WTC11 (cell line): ENCODE measurements at places on chromosomes 11 and 22. TPM values are rescaled to one million over a fixed set of nuclear protein-coding genes. Genes with fewer than 3 reads are reported as not detected.

PRR33 gene
- total RNA-seq = not detected in 3 replicates

NELL1 gene
- 1.8 to 2.6 TPM (median 2.4 TPM) in 3 replicates for total RNA-seq

BIRC3 gene
- 0.33 to 0.50 TPM (median 0.39 TPM) in 3 replicates for total RNA-seq

SYT9 gene
- 1.3 to 1.7 TPM (median 1.7 TPM) in 3 replicates for total RNA-seq

ARHGAP20 gene
- total RNA-seq = 0.07 to 0.15 TPM (median 0.07 TPM) in 3 replicates

OR5J2 gene
- not detected in 3 replicates for total RNA-seq

CEND1 gene
- total RNA-seq = 2.0 to 3.1 TPM (median 2.7 TPM) in 3 replicates

GPR152 gene
- not detected in 3 replicates for total RNA-seq

CHKA gene
- 62.6 to 76.1 TPM (median 64.0 TPM) in 3 replicates for total RNA-seq

RPS6KB2 gene
- total RNA-seq = 44.3 to 54.7 TPM (median 50.2 TPM) in 3 replicates

MUC2 gene
- 0.07 to 0.60 TPM (median 0.22 TPM) in 3 replicates for total RNA-seq

DNA sequence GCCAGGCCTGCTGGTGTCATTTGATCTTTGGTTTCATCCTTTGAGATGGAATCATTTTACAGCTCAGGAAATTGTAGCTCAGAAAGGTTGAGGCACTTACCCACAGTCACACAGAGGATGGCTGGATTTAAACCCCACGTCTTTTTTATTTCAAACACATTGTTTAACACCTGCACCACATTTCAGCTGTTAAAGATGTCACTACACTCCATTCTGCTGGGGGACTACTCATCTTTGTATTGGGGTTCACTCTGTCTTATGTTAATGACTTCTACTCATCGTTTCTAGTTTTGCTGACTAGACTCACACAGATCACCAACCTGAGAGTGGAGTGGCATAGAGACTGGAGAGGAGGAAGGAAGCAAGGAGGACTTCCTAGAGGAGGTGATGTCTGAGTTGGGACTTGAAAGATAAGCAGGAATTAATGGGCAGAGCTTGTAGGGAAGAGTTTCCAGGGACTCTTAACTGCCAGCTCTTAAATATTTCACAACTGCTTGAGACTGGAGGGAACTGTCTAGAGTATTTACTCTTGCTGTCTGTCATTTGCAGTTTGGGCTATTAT is 80.0 kb downstream of the TP53I11 start:
- H3K27me3 ChIP-seq = peaks cover 2% of the 10 kb centered on the region; the same call in 1 of the 2 replicates
- no peak for DNase-seq
- no peaks in the 10 kb centered on the region for H3K36me3 ChIP-seq
- H3K4me1 ChIP-seq = peaks cover 11% of the 10 kb centered on the region

DNA sequence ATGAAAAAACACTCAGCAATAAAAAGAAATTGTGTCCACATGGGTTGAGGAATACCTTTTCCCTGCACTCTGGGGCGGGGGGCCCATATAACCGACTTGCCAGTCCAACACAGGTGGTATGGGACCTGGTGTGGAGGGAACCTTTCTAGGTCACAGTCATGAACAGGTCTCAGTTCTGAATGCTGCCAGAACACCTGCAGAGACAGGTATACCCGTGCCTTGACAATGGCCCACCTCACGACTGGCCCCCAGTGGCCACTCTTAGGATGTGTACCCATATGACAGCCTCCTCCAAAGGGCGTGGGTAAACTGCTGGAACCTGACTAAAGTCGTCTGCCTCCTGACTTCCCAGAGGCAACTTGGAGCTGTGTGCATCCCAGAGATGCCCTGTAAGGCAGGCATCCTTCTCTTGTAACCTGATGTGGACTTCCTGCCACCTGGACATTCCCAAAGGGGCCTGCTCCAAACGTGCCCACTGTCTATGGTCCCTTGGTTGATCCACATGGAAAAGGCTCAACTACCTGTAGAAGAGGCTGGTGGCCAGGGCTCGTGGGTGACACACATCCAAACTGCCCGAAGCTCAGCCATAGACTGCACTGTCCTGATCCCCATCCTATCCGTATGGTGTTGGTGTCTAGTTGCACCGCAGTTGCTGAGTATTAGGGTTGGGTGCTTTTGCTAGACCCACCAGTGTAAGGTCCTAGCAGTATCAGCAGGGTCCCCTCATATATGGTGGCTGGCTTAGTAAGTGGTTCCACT is 859.3 kb downstream of the BRD1 start:
- DNase-seq = peak; percentile 75
- no peaks in the 10 kb centered on the region for H3K27me3 ChIP-seq

DNA sequence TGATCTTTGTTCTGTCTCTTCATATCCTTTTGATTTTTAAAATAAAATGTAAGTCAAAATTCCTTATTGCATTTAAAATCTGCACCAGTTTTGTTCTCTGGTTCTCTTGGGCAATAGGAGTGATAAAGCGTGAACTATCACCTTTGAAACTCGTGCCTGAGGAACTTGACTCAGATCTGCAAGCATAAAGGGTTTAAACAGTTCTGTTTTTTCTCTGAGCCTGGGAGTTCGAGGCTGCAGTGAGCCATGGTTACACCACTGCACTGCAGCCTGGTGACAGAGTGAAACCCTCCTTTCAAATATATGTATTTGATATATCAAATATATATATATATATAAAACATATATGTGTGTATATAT is 38.9 kb upstream of the CLMP start:
- no peak overlapping the region for H3K27ac ChIP-seq
- peaks cover 6% of the 10 kb centered on the region for H3K4me1 ChIP-seq
- peaks cover 3% of the 10 kb centered on the region; the same call in 1 of the 2 replicates for H3K27me3 ChIP-seq
- no peak overlapping the region for H3K4me3 ChIP-seq
- H3K36me3 ChIP-seq = no peaks in the 10 kb centered on the region

DNA sequence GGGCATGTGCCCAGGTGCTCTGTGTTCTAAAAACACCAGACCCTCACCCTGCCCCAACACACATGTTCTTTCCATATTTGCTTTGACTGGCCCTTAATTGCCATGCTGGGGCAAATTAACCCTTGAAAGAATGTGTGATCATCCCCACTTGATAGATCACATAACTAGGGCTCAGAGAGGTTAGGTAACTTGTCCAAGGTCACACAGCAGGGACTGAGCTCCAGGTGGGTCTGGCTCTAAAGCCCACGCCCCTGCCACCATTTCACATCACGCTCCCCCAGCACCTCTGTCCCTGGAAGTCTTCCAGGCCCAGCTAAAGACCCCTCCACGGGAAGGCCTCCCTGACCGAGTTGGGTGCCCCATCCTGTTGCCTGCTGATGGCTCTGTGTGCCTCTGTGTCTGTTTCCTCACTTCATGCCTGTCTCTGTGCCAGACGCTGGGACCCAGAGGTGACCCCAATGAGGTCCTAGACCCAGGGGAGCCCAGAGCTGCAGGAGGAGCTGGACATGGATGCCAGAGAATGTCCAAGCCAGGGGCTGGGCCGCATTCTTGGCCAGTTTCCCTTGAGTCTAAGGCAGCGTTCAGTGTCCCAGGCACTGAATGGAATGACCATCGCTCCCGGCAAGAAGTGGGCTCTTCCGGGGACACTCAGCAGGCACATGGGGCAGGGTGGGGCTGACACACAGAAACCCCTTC is 79.7 kb downstream of the MYO7A start:
- H3K36me3 ChIP-seq = no peaks in the 10 kb centered on the region
- no peak overlapping the region for H3K27ac ChIP-seq
- H3K4me3 ChIP-seq = no peak overlapping the region
- peaks cover 4% of the 10 kb centered on the region; the same call in 1 of the 2 replicates for H3K4me1 ChIP-seq
- DNase-seq = no peak

- no peaks in the 10 kb centered on the region for H3K36me3 ChIP-seq
- peaks cover 31% of the 10 kb centered on the region for H3K4me1 ChIP-seq
- peak; percentile 67 for DNase-seq
- peaks cover 8% of the 10 kb centered on the region for H3K27me3 ChIP-seq
Observed at GRCh38 chr11:44556735-44557409, 8.6 kb upstream of the CD82 start.

DNA sequence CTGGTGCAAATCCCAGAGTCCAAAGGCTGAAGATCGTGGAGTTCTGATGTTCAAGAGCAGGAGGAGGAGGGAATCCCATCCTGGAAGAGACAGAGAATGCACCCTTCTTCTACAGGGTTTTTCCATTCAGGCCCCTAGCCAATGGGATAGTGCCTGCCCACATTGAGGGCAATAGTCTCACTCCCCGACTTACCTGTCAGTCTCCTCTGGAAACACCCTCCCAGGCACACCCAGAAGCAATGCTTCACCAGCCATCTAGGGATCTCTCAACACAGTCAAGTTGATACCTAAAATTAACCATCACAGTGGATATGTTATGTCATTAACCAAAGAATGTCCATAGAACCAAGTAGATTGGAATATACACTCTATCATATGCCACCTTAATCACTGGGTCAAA is 72.9 kb downstream of the FAM83F start:
- peaks cover 4% of the 10 kb centered on the region; the same call in 1 of the 2 replicates for H3K4me1 ChIP-seq
- H3K36me3 ChIP-seq = no peaks in the 10 kb centered on the region
- no peaks in the 10 kb centered on the region for H3K27me3 ChIP-seq
- no peak for DNase-seq

- H3K36me3 ChIP-seq = no peaks in the 10 kb centered on the region
- H3K27ac ChIP-seq = no peak overlapping the region
- H3K4me1 ChIP-seq = peaks cover 18% of the 10 kb centered on the region
Observed at GRCh38 chr11:119895981-119896380, 167.0 kb upstream of the NECTIN1 start.

GRCh38 chr11:37812281-37812880 is 1214.3 kb upstream of the RAG2 start:
- H3K4me1 ChIP-seq = no peaks in the 10 kb centered on the region; the same call in 1 of the 2 replicates
- H3K27ac ChIP-seq = no peak overlapping the region
- H3K36me3 ChIP-seq = peaks cover 35% of the 10 kb centered on the region
- DNase-seq = no peak
- peaks cover 3% of the 10 kb centered on the region; the same call in 1 of the 2 replicates for H3K27me3 ChIP-seq

- no peak for DNase-seq
- H3K27ac ChIP-seq = no peak overlapping the region
- H3K4me3 ChIP-seq = no peak overlapping the region
- 0 out of 2 replicates have a peak, but pooled peaks cover 2% of the 10 kb centered on the region for H3K36me3 ChIP-seq
- peaks cover 4% of the 10 kb centered on the region; the same call in 1 of the 2 replicates for H3K4me1 ChIP-seq
Observed at GRCh38 chr11:19389787-19390303, 149.1 kb upstream of the E2F8 start.

GRCh38 chr22:29194184-29194583 is 11.5 kb upstream of the EMID1 start:
- H3K27me3 ChIP-seq = no peaks in the 10 kb centered on the region
- no peak overlapping the region for H3K4me3 ChIP-seq
- H3K36me3 ChIP-seq = peaks cover 2% of the 10 kb centered on the region; the same call in 1 of the 2 replicates
- no peak for DNase-seq
- H3K4me1 ChIP-seq = no peaks in the 10 kb centered on the region
- no peak overlapping the region for H3K27ac ChIP-seq

DNA sequence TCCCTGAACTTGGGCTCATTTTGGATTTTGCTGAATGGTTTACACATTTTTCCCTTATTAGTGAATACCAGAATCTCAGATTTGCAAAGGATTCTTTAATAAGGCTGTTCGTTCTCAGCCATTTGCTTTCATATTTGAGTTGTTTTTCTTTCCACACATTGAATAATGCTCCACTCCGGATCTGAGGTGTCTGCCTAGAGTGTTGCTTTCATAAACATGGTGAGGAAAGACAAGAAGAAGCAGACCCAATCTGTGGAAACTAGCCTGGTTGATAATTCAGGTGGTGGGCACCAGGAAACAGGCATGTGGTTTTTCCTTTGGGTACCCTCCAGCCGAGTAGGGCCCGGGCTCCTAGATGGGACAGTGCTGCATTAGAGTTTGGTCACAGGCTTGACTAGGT is 35.0 kb downstream of the LDLRAD3 start:
- H3K27me3 ChIP-seq = 0 out of 2 replicates have a peak, but pooled peaks cover 2% of the 10 kb centered on the region
- peaks cover 33% of the 10 kb centered on the region for H3K36me3 ChIP-seq
- peak overlapping the region; percentile 30; the same call in 1 of the 2 replicates for H3K27ac ChIP-seq
- no peak overlapping the region for H3K4me3 ChIP-seq
- DNase-seq = no peak

DNA sequence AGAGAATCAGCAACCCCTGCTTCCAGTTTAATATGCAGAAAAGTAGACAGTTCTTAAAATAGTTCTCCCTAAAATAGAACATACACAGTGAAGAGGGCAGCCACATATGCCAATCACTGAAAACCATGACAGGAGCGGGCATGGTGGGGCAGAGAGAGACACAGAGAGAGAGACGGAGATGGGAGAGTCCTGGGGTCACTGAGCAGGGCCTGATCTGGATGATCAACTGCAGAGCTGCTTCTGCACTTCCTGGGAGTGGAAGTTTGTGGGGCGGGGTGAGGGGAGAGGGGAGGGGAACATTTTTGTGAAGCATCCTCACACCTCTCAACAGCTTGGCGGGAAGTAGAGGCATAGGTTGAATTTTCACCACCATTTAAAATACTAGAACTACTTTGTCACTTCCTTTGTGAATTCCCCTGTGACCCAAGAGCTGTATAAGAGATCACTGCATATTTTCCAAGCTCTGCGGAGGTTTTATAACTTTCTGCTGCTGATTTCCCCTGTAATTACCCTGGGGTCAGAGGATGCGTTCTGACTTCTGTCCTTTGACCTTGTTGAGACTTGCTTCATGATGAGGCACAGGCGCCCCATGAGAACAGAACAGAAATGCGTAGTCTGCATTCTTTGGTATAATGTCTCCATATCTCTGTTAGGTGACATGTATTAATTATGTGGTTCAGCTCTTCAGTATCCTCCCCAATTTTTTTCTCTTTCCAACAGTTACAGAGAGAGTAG is 419.4 kb downstream of the BRD1 start:
- peaks cover 3% of the 10 kb centered on the region for H3K27me3 ChIP-seq
- H3K27ac ChIP-seq = no peak overlapping the region
- no peak for DNase-seq
- peaks cover 5% of the 10 kb centered on the region; the same call in 1 of the 2 replicates for H3K4me1 ChIP-seq
- H3K4me3 ChIP-seq = no peak overlapping the region
- no peaks in the 10 kb centered on the region for H3K36me3 ChIP-seq

DNA sequence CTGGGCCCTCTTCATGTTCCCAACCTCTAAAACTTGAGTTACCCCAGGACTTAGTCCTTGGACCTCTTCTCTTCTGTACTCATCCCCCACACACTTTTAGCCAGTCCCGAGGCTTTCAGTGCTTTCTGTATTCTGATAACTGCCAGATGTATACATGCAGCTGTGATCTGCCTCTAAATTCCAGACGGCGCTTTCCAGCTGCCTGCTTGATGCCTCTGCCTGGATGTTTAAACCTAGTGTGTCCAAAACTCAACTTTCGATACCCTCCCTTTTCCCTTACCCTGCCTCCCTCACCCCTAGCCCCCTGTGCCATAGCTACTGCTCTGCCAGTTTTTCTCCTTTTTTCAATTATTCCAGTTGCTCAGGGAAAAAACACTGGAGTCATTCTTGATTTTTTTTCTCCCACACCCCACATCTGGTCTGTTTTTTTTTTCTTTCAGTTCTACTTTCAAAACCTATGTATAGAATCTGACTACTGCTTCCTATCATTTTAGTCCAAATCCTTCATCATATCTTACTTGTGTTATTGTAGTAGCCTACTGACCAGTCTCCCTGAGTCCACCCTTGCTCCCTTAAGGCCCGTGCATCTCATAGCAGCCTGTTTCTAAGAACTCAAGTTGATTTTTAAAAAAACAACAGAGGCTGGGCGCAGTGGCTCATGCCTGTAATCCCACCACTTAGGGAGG is 32.9 kb upstream of the TECTA start:
- no peak overlapping the region for H3K4me3 ChIP-seq
- DNase-seq = no peak
- no peaks in the 10 kb centered on the region for H3K27me3 ChIP-seq
- H3K4me1 ChIP-seq = peaks cover 12% of the 10 kb centered on the region
- no peak overlapping the region for H3K27ac ChIP-seq

GRCh38 chr11:112315057-112315720 is 54.5 kb upstream of the PLET1 start:
- H3K36me3 ChIP-seq = no peaks in the 10 kb centered on the region
- no peak overlapping the region for H3K27ac ChIP-seq
- peaks cover 10% of the 10 kb centered on the region for H3K27me3 ChIP-seq
- no peak for DNase-seq
- H3K4me1 ChIP-seq = peaks cover 8% of the 10 kb centered on the region
- no peak overlapping the region for H3K4me3 ChIP-seq

- peaks cover 10% of the 10 kb centered on the region for H3K36me3 ChIP-seq
- H3K27me3 ChIP-seq = peaks cover 51% of the 10 kb centered on the region
- no peak overlapping the region for H3K27ac ChIP-seq
- no peak overlapping the region for H3K4me3 ChIP-seq
Observed at GRCh38 chr11:1746511-1746931, 3.9 kb downstream of the IFITM10 start.
